ENCODE measurements at places on chromosomes 11 and 22.

- no peak for DNase-seq
These were observed 67.9 kb downstream of the DCUN1D5 start for GRCh38 chr11:103024086-103024485.

- DNase-seq = no peak
These were observed 37.2 kb upstream of the CSNK2A3 start for GRCh38 chr11:11390068-11390771.

GRCh38 chr11:16860617-16861016 lies 122.2 kb downstream of the C11orf58 start:
- no peak for DNase-seq

DNA sequence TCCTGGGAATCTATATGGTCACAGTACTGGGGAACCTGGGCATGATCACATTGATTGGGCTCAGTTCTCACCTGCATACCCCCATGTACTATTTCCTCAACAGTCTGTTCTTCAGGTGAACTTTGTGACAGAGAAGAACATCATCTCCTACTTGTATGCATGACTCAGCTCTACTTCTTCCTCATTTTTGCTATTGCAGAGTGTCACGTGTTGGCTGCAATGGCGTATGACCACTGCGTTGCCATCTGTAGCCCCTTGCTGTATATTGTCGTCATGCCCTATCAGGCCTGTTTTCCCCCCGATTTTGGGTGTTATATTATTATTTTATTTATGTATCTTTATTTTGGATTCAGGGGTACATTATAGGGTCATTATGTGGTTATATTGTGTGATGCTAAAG lies 2.4 kb upstream of the OR8G1 start:
- DNase-seq = no peak

DNA sequence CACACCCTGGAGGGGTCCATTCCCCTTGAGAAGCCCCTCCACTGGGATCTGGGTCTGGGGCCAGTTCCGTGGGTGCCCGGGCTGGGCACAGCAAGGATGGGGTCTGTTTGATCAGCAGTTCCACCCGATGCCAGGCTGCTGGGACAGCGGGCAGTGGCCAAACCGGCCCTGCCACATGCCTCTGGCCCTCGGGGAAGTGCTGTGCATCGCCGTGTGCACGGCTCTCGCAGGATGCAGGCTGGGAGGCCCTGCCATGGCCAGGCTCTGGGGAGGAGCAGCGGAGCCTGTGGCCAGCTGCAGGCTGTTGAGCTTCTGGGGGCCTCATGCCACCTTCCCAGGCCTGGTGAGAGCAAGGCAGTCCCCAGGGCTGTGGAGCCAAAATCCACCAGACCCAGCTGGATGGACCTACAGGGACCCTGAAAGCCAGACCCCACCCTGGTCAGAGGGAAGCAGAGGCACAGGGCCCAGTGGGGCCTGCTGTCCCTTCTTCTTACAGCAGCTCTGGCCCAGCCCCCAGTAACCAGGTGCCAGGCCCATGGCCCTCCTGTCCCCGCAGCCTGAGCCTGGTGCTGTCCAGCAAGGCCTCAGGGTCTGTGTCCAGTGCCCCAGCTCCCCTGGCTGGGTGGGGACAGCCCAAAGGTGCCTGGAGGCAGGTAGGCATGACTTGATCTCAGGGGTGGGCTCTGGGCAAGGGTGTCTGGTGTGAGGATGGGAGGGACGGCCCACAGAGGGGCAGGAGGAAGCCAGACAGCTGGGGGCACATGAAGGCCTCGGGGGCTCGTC lies 57.3 kb downstream of the WNT7B start:
- DNase-seq = no peak

GRCh38 chr22:49011379-49011768 lies 816.3 kb downstream of the BRD1 start:
- no peak for DNase-seq

GRCh38 chr22:37675930-37676735 lies 697 bp downstream of the LGALS1 start:
- DNase-seq = no peak

DNA sequence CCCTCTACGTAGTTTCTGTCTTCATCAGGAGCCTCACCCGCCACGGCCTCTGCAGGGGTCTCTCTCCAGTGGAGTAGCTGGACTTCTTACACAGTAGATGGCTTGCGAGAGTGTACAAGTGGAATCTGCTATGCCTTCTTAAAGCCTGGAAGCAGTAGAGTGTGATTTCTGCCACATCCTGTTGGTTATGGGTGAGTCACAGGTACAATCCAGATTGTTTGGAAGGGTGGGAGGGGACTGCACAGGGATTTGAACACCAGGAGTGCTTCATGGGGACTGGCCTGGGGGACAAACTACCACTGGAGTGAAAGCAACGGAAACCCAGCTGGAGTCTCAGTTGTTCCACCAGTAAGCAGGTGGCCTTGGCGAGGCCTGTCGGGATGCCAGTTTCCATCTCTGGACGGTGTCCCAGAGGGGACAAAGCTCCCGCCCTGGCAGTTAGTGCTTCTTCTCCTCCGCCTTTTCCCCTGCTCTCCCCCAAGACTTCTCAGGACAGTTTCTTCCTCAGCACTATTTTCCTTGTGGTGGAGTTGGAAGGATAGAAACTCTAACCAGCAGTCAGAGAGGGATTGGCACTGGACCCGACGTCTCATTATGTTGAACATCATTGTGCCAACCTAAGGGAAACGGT lies 85.0 kb upstream of the RCN1 start:
- no peak for DNase-seq

DNA sequence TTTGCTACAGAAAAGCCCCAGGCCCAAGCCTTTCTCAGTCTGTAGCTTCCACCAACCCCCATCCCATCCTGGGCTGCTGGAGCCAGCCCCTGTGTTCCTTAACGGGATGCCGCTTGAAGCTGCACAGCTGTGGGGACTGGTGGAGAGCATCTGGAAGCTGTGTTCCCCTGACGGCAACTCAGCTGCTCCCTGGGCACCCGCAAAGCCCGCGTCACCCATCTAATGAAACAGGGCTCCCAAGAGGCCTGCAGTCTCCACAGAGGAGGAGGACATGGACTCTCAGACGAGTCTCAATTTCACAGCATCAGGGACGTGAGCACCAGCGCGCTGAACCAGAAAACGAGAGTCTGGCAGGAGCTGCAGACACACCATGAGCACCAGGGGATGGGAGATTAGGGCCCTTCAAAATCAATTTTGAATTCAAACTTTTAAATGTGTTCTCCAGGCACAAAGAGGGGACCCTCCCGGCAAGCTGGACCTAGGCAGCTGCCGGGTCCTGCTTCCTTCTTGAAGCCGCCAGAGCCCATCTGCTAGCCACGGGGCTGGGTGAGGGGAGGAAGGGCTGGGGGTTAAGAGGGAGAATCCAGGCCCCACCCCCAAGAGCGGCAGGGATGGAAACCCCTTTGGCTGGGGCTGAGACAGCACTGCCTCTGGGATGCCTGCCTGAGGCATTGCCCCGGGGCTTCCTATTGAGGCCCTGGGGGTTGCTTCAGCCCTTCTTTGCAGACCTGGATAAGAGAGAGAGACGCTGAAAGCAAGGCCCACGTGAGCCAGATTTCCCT lies 21.0 kb downstream of the LMO1 start:
- no peak for DNase-seq

DNA sequence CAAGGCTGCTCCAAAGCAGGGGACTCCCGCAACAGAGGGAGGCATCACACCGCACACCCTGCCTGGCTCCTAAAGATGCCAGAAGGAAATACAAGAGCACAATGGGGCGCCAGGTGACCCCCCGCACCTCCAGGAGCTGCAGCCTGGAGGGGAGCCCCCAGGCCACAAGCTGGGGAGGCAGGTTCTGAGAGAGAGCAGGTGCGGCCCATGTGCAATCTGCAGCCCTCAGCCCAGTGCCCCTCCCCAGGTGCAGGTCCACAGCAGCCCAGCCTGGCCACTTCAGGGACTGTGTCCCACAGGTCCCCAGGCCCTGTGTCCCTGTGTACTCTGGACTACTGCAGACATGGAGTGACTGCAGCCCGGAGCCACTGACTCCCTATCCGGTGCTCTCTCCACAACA lies 13.1 kb downstream of the WNT7B start:
- DNase-seq = no peak

DNA sequence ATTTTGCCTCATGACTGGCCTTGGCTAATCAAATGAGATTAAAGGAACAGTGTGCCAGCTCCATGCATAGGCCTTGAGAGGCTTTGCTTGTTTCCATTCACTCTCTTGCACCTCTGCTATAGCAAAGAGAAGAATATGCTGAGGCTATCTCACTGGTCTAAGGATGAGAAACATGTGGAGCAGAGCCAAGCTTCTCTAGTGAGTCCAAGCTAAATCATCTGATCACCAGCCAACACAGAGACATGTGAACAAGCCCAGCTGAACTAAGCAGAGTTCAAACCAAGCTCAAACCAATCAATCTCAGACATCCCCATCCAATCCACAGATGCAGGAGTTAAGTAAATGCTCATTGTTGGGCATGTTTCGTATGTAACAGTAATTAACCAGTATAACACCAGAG lies 69.4 kb upstream of the API5 start:
- no peak for DNase-seq

DNA sequence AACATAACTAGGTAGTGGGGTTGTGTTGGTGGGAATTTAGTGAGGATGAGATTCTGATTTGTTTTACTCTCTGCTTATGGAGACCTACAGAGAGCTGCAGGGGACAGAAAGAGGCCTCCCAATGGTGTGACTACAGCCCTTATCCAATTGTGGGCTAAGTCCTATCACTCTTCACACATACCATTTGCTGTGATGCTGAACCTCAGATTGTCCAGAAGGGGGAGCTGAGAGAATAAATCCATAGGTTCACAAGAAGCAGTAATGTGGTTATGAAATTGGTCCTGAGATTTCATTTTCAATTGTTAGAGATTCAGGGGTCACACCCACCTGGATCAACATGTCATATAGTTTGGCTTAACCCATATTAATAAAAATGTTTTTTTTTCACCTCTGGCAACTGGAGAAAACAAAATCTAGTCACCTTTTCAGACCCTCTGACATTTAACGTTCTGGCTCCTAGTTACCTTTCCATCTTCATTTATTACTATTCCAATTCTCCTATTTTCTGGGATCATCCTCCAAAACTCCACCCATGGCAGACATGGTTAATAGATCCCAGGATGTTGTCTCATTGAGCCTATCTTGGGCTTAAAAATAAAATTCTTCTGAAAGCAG lies 53.3 kb upstream of the PTPN5 start:
- DNase-seq = no peak

DNA sequence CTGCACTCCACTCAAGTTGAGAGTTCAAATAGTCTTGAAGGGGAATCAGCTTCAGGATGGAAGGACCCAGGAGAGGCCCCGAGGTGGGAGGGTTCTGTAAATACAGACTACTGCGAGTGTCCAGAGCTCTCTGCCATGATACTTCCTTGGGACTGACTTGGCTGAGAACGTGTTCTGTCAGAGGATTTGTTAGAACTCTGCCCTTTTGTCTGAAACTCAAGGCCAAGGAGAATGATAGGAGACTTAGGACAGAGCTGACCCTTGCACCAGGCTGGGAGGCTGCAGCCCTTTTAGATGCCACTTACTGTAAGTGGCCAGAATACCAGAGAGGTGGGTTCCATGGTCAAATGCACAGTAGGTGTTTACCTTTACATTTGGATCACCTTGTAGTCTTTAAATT lies 2.9 kb upstream of the ATF4 start:
- no peak for DNase-seq

DNA sequence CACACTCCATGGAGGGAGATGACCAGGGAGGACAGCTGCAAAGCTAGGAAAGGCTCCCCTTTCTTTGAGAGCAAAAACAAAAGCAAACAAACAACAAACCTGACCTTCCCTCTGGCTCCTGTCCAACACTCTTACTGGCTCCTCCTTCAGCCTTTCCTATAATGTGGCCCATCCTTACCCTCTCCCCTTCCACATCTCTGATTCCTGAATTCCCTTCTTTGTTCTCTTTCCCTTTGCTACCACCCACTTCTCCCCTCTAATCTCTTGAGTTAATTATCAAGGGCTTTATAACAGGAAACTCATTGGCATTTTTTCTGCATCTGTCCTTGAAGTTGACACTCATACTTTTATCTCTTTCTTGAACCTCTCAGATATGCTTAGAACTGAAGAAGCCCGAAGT lies 56.3 kb downstream of the ZNF280B start:
- DNase-seq = no peak

- DNase-seq = no peak
These were observed 25.4 kb downstream of the TRIM44 start for GRCh38 chr11:35688023-35688422.

GRCh38 chr11:119423509-119424254 lies 710 bp upstream of the THY1 start:
- no peak for DNase-seq

- DNase-seq = no peak
These were observed 216.3 kb downstream of the DDX10 start for GRCh38 chr11:108881131-108881530.

DNA sequence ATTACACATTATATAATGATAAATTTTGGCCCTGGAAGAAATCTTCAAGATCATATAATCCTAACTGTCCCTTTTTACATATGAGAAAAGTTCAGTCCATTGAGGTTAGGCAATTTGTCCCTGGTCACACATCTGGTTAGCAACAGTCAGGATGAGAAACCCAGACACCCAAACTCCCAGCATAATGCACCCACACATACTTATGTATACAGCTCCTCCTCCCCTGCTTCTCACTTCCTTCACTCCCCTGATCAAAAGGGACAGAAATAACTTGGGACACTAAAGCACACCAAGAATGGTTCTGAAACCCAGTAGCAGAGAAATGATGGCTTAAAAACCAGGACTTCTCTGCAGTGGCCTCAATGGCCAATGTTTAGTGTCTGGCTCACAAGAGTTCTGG lies 11.1 kb downstream of the NUMA1 start:
- no peak for DNase-seq

- DNase-seq = no peak
These were observed 18.6 kb downstream of the GLYATL1 start for GRCh38 chr11:58957922-58958321.

- no peak for DNase-seq
These were observed 57.4 kb upstream of the PARVA start for GRCh38 chr11:12319988-12320387.

DNA sequence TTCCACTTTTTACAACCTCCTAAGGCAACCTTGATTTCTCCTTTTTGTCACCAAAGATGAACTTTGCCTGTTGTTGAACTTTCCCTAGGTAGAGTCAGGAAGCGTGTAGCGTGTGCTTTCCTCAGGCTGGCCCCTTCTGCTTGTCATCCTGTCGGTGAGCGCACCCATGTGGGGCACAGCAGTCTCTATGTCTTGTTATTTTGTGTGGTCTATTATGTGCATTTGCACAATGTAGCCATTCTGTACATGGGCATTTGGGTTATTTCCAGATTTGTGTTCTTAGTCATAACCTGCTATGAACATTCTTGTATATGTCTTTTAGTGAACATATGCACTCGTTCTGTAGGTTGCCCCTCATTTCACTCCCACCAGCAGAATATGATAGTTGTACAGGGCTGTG lies 34.9 kb downstream of the CABIN1 start:
- DNase-seq = no peak

- DNase-seq = no peak
These were observed 1024.0 kb upstream of the CNTN5 start for GRCh38 chr11:97996762-97997161.

DNA sequence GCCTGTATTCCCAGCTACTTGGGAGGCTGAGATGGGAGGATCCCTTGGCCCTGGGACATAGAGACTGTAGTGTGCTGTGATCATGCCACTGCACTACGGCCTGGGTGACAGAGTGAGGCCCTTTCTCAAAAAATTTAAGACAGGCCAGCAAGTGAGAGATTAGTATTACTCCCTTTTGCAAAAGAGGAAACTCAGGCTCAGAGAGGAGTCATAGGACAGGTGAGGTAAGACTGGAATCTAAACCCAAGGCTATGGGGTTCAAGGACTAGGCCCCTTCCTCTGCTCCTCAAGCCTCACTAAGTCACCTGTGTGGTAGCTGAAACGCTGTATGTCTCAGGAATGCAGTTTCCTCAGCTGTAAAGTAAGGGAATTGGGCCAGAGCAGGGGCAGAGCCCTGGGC lies 1.6 kb upstream of the P2RY2 start:
- DNase-seq = no peak

GRCh38 chr11:119384332-119384731 lies 2.8 kb upstream of the USP2 start:
- DNase-seq = no peak
